ENCODE measurements at places on chromosomes 7 and 10. TPM values are rescaled to one million over a fixed set of nuclear protein-coding genes. Genes with fewer than 3 reads are reported as not detected.

DNA sequence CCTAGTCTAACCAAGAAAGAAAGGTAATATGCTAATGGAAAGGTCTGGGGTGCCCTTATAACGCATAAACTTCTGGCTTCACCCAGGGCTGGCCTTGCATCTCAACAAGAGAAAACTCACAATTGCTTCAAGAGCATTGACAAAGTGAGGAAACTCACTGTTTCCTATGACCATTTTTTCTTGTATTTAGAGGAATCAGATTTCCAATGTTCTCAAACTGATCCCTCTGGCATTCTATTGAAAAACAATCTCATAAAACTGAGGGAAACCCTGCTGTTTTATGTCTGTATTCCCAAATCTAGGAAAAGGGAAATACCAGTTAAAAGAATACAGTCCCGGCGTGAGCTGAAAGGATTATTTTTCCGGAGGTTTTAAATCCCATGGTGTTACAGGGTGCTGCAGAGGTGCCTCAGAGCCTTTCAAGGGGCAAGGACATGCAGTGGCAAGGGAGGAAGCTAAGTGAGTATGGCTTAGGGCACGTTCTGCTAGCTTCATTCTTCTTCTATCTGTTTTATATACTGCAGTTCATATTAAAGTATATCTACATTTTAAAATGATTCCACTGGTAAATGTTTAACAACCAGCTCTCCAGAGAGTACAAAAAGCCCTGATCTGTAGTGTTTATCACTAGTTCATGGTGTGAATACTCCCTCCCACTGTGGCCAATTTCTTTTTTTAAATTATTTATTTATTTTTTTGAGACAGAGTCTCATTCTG is 68.7 kb downstream of the CAV1 start:
- DNase-seq: no peak

Gene AMPH
- total RNA-seq: 4.8 TPM

Gene LDB3
- total RNA-seq: 0.18 TPM

GRCh38 chr10:62718585-62718984 is 85.9 kb upstream of the ADO start:
- DNase-seq: no peak

Gene UPK3B
- 2.1 TPM for total RNA-seq

Gene FFAR4
- total RNA-seq: not detected

- DNase-seq: no peak
Measured at GRCh38 chr10:33815776-33816175, 481.3 kb upstream of the NRP1 start.

DNA sequence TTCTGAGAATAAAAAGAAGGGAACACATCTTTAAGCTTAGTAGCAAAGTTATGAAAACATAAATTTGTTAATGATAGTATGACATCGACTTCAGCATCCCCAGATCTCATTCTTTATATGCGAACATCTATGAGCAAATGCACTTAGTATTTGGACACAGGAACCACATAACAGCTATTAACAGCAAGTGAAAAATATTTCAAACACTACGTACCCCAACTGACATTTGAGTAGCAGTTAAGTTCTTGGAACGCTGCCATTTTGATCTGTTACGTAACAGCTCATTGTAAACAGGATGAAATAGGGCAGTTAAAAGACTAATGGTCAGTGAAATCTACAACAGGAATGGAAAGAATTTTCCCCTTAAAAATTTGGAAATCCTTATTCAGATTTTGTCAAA is 428.9 kb downstream of the TNS3 start:
- no peak for DNase-seq

DNA sequence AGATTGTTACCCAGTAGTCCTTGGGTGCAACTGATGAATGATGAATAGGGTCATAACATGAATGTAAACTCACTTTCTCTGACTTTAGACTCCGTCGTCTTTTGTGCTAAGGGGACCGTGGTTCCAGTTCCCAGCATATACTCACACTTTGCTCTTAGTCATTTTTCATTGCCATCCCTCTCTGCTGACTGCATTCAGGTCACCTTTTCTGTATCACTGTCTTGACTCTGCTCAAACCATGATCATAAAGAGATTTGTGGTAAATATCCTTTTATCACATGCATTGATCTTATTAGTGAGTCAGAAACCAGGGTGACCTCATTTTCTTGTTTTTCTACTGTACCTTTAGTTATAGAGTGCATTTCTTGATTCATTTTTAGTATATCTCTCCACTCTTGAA is 141.1 kb upstream of the AGR3 start:
- no peak for DNase-seq

DNA sequence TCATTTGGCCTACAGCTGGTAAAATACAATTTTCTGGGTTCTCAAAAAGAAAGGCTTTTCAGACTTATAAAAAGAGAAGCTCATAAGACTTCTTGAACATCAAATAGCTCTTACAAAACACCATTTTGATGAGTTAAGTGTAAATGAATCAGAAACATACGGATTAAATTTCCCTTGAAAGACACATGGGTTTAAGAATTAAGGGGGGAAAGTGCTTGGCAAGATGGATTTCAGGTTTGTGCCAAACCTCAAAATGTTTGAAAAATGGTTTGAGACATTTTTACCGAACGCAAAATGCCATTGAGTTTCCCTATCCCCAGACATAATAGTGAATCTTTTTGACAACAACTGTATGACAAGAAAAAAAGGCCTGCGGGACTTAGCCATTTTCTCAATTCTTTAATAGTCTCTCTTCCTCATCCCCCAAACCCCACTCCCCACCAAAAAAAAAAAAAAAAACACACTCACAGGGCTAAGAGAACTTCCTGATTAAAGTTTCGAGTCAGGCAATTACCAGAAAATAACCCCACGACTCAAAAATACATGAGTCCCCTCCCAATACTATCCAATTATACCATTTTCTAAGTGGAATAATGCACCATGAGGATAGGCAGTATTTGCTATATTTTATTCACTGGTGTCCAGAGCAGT is 260.1 kb downstream of the TRIL start:
- DNase-seq: no peak

- no peak for DNase-seq
Measured at GRCh38 chr7:18958627-18959026, 158.8 kb downstream of the TWIST1 start.

DNA sequence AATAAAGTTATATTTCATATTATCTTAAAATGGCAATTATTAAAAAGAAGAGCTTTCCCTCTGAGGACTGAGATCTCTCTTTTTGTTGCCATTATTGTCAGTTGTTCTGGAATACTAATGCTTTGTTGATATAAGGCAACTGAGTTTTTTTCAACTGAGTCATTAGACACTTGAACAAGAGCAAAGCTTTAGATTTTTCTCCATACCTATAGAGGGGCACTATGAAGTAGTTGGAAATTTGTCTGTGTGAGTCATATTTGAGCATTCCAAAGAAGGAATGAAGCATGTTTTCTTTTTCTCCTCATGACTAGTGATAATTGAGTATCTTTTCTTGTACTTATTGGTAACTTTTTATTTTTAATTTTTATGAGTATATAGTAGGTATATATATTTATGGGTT is 24.5 kb downstream of the RPA3 start:
- no peak for DNase-seq

- DNase-seq: no peak
Measured at GRCh38 chr7:17598846-17599245, 300.4 kb downstream of the AHR start.

- no peak for DNase-seq
Measured at GRCh38 chr7:120588416-120588815, 269.5 kb downstream of the TSPAN12 start.

DNA sequence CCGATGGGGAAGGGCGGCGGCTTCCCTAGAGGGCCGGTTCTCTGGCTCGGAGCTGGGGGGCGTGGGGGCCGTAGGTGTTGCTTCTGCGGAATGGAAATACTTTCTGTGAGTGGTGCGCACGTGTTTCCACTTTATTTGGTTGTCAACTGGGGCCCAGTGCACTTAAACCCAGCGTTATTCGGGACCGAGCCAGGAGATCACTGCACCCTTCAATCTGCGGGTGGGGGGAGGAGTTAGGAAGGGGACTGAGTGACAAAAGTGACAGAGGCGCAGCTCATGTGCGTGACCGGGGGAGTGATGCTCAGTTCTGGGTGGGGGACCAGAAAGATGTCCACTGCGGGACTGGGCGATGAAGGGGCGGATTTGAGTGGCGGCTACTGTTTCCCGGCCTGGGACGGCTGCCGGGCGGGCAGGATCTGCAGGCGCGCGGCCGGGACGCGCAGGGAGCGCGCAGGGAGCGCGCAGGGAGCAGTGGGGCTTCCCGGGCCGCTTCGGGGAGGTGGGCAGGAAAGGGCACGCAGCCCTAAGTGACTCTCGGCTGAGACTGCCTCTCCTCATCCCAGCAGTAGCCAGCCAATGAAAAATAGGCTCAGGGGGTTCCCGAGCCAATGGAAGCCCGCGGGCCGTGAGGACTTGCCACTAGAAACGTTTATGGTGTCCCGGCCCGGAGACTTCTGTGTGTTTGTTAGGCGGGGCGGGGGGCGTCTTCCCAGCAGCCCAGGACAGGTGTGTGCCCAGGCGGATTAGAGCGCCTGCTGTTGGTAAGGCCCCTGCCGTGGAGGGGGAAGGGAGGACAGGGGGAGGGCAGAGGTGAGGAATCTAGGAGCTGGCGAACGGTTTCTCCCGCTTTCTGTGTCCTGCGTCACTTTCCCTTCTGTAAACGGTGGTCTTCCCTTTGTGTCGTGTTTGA is 54.3 kb upstream of the KDM7A start:
- peak; percentile 97 for DNase-seq

Gene CHAT
- not detected for total RNA-seq

Gene TMEM196
- not detected for total RNA-seq

GRCh38 chr7:24299192-24299591 is 15.2 kb downstream of the NPY start:
- no peak for DNase-seq

Gene EEPD1
- 5.0 TPM for total RNA-seq

Gene BTBD16
- total RNA-seq: not detected

- no peak for DNase-seq
Measured at GRCh38 chr10:71264345-71265200, 52.2 kb downstream of the UNC5B start.

Gene ZNF365
- 0.59 TPM for total RNA-seq

GRCh38 chr10:59864141-59864962 is 42.0 kb downstream of the CCDC6 start:
- no peak for DNase-seq

DNA sequence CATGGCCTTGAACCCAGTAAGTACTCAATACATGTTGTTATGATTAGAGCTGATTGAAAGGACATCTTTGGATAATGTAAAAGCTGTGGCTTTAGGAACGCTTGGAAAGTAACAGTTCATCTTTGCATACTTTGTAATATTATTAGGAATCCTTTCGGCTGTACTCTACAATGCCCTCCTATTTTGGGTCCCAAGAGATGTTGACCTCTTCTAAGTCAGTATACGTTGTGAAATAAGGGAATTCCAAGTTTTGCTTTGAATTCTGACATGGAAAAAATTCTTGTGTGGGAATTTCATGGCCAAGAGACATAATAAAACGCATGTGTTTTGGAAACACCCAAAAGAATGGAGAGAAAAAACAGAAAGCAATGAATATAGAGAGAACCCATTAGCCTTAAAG is 7.7 kb downstream of the AGR3 start:
- no peak for DNase-seq

GRCh38 chr7:93055543-93056107 is 62.2 kb downstream of the SAMD9 start:
- no peak for DNase-seq

GRCh38 chr7:55073976-55074528 is 55.2 kb downstream of the EGFR start:
- DNase-seq: peak; percentile 34

- DNase-seq: no peak
Measured at GRCh38 chr10:128438417-128439063, 312.3 kb upstream of the MKI67 start.

GRCh38 chr10:72981882-72982529 is 27.4 kb upstream of the PLA2G12B start:
- no peak for DNase-seq

Gene MINPP1
- total RNA-seq: 30.3 TPM

DNA sequence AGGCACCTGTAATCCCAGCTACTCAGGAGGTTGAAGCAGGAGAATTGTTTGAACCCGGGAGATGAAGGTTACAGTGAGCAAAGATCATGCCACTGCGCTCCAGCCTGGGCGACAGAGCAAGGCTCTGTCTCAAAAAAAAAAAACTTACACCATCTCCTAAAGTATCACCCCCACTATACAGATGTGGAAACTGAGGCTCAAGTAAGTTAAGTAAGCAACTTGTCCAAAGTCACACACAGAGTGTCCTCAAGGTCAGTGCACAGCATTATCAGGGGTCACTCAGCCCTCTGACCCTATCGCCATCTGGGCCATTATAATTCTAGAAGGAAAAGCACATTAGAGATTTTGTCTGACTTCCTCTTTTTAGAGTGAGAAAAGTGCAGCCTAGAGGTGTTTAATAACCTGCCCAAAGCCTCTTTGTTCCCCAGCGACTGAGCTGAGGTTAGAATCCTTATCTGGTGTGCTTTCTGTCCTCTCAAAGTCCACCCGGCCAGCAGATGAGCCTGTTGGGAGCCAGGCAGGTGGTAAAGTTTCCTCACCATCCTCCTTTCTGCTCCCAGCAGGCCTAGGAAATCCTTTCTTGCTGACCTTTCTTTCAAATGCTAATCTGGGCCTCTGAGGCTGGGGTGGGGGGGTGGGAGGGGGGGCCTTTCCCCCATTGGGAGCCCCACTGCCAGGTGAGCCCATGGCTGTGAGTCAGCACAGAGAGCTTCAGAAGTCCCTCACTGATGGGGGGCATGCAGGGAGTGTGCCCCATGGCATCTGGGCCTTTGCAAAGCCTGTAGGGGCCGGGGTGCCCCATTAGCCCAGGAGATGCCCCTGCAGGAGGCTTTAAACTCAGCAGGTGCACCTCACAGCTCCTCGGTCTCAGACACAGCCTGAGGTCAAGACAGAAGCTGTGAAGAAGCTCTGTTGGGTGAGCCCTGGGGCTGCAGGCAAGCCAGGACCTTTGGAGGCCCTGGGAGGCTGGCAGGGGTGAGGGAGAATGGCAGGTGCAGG is 12.0 kb upstream of the KCNMA1 start:
- DNase-seq: peak; percentile 55

GRCh38 chr7:66453340-66453739 is 175.3 kb upstream of the KCTD7 start:
- DNase-seq: no peak

GRCh38 chr10:130230611-130231010 is 94.4 kb downstream of the GLRX3 start:
- DNase-seq: peak; percentile 10

- no peak for DNase-seq
Measured at GRCh38 chr10:102601639-102602038, 42.6 kb upstream of the TRIM8 start.

DNA sequence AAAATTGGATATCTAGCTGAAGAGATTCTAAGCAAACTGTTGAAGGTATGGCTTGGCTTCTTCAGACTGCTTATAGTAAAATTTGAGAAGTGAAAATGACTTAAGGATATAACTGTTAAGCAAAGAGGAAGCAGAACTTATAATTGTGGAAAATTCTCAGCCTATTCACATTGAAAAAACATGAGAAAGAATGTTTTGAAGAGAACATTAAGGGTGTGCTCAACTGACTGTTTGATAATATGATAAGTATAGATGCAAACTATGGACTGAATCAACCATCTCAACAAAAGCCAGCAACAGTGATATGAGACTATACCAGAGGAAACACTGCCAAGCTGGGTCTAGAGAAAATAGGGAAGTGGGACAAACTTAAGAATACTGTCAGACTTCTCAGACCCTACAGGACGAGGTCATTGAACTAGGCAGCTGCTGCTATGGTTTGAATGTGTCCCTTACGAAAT is 133.1 kb upstream of the PPP1R3A start:
- no peak for DNase-seq

- DNase-seq: no peak
Measured at GRCh38 chr7:34973400-34973760, 63.9 kb downstream of the DPY19L1 start.

All from H9 (cell line).